Peyer's patch (tissue), 4 donors: ENCODE measurements at places on chromosomes 2 and 18.

DNA sequence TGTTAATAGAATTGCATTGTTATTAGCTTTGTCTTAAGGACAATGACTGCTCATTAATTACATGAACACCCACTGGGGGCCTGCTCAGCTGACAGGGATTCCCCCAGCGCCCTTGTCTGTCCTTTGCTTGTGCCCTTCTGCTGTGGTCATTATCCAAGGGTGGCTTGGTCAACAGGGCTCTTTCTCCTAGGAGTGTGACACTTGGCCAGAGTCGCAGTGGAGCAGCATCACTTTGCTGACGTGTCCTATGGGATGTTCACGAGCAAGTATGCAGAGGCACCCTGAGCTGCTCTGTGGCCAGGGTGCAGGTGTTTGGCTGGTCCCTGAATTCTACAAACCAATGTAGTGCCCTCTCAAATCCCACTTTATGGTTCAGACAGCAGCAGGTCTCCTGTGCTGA, 46.0 kb downstream of the PTGR3 start:
- DNase-seq, result no peak

GRCh38 chr2:40164736-40165508, 287.0 kb downstream of the SLC8A1 start:
- no peak for DNase-seq

GRCh38 chr18:74857901-74858300, 260.2 kb downstream of the ZNF407 start:
- DNase-seq, result no peak

GRCh38 chr2:206981086-206981674, 41.9 kb downstream of the CPO start:
- no peak for DNase-seq

DNA sequence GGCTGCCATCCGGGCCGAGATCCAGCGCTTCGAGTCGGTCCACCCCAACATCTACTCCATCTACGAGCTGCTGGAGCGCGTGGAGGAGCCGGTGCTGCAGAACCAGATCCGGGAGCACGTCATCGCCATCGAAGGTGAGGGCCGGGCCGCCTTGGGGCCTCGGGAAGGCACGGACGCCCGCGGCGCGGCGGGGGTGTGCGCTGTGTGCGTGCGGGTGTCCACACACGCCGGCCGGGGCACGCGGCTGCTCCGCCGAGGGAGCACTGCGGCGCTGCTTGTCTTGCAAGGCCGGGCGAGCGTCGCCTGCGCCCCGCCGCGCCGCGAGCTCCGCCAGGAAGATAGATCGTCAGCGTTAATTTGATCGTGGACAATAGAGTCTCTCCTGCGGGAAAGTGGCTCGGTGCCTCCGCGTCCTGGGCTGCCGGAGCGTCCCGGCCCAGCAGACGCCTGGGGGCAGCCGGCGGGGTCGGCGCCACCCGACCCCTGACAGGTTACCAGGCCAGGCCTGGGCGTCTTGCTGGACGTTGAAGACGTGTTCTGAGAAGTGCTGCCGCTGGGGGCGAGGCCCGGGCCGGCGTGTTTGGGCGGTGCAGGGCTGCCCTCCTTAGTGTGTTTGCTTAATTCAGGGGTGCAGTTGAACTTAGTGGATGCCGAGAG, 1.0 kb downstream of the AGAP1 start:
- no peak for DNase-seq

DNA sequence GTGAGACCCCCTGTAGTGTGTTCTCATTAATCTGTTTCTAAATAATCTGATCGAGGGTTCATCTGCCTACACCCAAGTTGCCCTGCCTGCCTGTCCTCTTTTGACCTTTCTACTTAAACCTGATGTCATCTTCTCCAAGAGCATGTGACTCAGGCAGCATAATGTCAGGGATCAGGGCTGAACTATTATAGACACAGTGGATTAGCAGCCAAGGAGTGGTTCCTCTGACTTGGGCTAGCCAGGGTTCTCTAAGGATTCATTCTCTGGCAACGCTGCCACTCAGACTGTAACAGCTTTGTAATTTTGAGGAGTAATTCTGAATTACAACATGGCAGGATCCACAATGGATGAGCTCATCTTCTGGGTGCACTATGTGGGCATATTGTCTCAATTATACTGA, 124.0 kb downstream of the MDH1 start:
- no peak for DNase-seq

DNA sequence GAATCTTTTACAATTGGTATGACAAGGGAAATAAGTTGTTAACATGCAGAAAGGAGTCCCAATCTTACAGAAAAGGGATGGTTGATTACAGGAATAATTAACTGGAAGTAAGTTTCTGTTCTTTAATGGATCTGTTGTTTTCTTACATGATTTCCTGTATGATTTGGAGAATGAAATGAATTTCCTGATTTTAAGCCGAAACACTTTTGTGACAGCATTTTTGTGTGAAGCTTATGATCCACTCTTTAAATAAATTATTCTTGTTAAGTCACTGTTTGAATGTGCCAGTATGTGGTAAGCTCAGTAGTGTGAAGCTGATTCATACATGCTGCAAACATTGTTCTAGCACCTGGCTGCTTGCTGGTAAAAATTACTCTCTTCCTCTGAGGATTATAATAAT, 516.2 kb downstream of the DCDC2C start:
- DNase-seq, result no peak

DNA sequence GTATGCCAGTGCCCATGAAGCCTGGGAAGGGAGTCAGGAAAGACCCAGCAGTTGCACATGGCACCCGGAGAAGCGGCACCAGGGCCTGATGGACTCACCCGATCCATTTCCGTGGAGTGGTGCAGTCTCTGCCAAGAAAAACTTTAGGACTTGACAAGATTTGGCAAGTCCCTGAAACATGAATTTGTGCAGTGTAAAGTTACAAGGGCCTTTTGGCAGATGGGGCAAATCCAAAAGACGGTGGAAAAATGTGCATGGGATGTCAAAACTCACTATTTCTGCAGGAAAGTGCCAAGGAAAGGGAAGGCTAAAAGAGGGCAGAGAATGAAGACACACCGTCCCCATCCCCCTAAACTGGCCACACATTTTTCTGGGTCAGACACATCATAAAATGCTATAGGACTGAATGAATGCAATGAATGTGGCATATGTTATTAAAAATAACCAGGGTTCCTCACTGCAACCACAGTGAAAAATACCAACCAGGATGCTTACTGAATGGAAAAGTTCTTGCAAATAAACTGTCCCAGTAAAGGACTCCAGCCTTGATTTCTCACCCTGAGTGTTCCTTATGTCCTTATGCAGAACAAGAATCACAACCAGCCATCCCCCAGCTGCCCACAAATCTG, 173.5 kb upstream of the SIX2 start:
- no peak for DNase-seq

- DNase-seq, result no peak
These were observed 1314.8 kb downstream of the DPP10 start for GRCh38 chr2:115757286-115757685.

GRCh38 chr2:200625282-200625681, 39.5 kb downstream of the AOX1 start:
- DNase-seq, result no peak

DNA sequence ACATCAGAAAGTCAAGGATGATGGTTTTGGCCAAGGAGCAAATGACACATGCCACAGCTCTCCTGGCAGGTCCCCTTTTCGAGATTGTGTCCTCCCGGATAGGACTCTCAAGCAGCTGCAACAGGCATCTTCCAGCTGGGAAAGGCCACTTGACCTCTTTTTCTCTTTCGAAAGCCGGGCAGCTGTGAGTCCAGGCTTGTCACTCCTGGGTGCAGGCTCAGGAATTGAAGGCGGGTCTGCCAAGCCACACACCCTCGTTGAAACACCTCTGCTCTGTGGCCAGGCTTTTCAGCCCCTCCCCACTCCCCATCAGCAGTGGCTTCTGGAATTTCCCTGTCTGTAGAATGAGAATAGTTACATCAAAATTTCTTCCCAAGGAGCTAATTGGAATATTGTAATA, 98.0 kb downstream of the CCDC138 start:
- DNase-seq, result no peak
